ENCODE measurements at places on chromosomes 7 and 10.

DNA sequence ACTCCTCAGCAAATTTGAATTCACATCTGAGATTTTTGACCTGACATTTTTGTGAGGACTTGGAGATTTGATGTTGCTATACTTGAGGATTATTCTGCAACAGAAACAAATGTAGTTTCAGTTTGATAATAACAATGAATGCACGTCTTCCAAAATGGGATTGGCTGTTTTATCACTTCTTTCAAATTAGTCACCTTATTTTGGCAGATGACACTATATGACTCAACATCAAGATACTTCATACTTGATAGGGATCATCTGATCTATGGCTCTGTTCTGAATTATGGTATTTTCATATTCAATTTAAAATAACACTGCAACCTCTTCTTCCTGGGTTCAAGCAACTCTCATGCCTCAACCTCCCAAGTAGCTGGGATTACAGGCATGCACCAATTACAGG, 24.2 kb downstream of the ARL5B start:
- DNase-seq: peak; percentile 78

- no peak for DNase-seq
Observed at GRCh38 chr10:109958059-109958458, 34.7 kb upstream of the XPNPEP1 start.

- DNase-seq: no peak
Observed at GRCh38 chr7:27953777-27954176, 213.8 kb downstream of the TAX1BP1 start.

GRCh38 chr7:110944966-110945644, 145.8 kb upstream of the LRRN3 start:
- DNase-seq: peak; percentile 25

DNA sequence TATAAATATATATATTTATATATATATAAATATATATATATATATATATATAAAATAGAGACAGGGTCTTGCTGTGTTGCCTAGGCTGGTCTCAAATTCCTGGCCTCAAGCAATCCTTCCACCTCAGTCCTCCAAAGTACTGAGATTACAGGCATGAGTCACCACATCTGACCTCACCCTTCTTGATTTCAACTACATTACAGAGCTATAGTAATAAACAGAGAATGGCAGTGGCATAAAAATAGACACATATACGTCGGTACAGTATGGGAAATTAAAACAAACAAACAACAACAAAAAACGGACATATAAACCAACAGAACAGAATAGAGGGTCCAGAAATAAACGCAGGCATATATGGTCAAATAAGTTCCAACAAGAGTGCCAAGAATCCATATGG, 77.6 kb upstream of the PPP1R3A start:
- peak; percentile 0 for DNase-seq

DNA sequence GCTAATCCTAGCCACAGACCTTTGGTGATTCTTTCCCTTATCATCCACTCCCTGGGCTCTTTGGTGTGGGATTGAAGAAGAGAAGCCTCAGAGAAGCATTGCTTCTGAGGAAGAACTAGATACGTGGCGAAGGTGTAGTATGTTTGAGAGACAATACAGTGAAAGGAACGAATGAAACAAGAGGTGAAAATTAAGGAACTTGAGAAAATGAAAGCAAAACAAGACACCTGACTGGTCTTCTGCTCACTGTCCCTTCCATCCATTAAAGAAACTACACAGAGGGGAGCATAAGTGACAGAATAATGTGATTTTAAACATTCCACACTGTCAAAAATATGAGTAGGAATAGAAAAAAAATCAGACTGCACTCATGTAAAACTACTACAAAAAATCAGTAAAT, 219.6 kb upstream of the NPSR1 start:
- no peak for DNase-seq

DNA sequence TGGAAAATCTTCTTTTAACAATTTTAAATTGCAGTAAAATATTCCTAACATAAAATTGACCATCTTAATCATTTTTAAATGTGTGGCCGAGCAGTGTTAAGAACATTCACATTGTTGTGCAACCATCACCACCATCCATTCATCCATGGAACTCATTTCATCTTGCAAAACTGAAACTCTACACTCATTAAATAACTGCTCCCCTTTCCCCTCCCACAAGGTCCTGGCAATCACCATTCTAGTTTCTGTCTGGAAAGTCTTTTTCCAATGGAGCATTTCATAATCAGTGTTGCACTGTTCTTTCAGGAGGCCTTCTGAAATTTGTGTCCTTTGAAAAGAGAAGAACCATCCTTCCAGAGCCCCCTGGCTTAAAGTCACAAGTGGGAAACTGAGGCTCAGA, 233.1 kb downstream of the PLXNA4 start:
- peak; percentile 8 for DNase-seq

- DNase-seq: no peak
Observed at GRCh38 chr10:7529638-7530037, 118.8 kb upstream of the SFMBT2 start.

- no peak for DNase-seq
Observed at GRCh38 chr7:7443806-7444350, 91.8 kb downstream of the COL28A1 start.

GRCh38 chr10:85008488-85009184, 680.2 kb downstream of the CCSER2 start:
- DNase-seq: no peak

DNA sequence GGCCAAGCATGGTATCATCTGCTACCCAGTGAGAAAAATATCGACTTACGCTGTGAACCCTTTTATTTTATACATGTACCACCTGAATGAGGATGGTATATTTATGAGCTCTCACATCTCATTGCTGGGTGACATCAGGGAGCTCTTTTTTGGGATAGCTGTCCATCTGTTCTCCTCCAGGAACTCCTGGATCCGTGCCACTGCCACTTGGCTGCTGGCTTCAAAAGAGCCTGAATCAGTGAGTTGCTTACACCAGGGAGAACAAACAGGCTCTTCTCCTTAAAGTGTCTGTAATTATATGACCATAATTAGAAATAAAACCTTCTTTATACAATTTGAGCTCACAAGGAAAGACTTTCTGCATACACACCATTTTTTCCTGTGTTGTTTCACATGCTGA, 106.2 kb downstream of the KAT6B start:
- no peak for DNase-seq

GRCh38 chr10:3251172-3251571, 78.6 kb upstream of the PITRM1 start:
- DNase-seq: no peak

DNA sequence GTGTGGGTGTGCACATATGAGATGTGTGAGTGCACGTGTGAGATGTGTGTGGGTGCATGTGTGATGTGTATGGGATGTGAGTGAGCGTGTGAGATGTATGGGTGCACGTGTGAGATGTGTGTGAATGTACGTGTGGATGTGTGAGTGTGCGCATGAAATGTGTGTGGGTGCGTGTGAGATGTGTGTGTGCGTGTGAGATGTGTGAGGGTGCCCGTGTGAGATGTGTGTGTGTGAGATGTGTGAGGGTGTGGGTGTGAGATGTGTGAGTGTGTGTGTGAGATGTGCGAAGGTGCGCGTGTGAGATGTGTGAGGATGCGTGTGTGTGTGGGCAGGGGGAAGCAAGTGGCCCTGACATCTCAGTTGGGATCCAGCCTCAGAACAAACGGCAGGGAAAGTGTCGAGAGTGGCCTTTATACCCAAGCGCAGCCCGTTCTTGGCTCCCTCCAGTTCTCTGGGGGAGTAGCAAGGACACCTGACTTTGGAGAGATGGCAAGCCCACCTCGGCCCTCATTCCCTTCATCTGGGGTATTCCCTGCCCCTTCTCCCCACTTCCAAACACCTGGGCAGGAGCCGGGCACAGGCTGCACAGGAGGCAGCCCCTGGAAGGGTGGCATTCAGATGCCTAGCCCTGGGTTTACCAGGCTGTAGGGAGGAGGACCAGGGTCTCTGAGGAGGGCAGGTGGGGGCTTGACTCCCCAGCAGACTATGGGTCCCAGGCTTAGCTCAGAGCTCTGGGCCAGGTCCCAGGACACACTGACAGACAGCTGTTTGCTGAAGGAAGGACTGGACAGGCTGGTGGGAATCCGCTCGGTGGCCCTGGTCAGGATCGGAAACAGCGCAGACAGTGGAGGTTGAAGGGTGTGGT, 31.6 kb downstream of the PPIF start:
- DNase-seq: no peak

DNA sequence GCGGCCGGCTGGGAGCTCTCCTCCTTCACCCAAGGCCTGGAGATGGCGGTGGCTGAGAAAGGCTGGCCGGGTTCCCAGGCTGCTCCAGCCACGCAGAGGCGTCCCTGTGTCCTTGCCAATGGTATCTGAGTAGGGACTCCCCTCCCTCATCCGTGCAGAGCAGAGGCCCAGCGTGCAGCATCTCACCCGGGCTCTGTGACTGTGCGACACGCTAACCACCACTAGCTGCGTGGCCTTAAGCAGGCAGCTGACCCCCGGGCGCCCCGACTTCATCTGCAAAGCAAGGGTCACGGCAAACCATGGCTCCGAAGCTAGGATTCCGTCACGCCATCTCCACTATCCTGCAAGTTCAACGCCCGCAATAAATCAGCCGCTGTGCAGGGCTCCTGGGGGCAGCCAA, 47.2 kb upstream of the TNRC18 start:
- DNase-seq: peak; percentile 65

DNA sequence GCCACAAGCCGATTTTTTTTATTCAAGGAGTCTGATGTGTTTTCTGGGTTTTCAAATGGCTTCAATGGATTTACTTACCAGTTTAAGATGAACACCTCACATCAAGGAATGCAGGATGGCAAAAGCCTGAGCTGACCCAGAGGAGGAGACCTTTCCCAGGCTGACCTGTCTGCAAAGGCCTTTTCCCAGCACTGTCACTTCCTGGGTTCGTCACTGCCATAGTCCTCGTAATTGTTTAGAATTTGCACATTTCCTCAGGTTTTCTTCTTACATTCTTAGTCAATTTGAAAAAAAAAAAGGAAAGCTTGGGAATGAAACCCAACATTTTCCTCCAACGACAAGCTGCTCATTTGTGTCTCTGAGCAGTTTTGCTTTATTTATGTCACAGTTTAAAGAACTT, 42.0 kb downstream of the PTER start:
- no peak for DNase-seq

DNA sequence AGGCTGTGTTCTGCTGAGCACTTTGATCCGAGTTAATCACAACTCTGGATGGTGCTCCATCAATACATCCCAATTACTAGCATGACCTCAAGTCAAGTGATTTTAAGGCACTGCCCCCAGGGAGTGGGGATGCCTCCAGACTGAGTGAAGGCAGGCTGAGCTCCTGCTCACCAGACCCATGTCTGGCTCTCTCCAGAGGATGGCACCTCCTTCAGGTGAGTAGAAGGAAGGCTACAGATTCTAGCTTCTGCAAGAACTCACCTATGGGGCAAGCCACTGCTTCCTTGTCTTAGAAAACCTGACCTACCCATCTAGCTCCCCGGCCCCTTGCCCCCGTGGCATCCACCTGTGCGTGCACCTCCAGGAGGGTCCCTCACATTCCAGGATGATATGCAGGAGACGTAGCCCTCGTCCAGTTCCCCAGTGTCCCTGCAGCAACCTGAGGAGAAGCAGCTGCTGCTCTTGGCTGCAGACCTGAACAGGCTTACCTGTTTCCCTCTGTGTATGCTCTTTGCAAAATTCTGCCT, 390.3 kb downstream of the GRID1 start:
- no peak for DNase-seq

GRCh38 chr10:24046060-24046459, 162.9 kb upstream of the KIAA1217 start:
- no peak for DNase-seq

DNA sequence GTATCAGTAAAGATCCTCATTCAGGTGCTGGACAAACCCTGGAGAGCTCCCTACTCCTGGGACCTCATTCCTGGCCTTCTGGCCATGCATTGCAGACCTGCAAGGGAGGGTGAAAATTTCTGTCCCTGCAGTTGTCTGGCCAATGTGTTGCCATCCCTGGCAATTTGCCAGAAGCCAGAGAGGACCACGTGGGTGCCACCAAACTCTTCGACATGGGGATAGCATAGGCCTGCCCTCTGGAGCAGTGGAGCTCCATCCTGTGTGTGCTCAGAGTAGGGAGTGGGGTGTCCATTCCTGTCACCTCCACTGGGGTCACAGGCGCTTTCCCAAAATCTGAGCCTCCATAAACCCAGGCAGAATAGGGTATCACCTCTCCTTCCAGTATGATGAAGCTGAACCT, 31.2 kb downstream of the DMBT1 start:
- DNase-seq: no peak

GRCh38 chr7:155653803-155654202, 9.3 kb downstream of the RBM33 start:
- DNase-seq: peak; percentile 83

DNA sequence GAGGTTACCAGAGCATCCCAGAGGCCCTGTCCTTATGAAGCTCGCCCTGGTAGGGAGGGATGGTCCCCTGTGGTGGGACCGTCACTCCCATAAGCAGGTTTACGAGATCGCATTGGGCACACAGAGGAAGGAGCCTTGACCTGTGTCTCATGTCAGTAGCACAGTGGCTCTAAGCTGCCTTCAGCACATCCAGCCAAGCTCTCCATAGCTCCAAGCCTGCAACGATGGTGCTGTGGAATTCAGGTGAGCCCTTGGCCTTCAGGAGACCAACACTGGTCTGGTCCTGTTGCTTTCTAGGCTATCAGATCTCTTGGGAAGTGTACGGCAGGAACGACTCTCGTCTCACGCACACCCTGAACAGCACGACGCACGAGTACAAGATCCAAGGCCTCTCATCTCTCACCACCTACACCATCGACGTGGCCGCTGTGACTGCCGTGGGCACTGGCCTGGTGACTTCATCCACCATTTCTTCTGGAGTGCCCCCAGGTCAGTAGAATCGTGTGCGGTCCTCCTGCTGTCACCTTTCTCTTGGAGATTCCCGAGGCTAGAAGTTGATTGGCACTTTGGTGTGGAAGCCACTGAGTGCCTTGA, 605.3 kb upstream of the FOXK1 start:
- no peak for DNase-seq

DNA sequence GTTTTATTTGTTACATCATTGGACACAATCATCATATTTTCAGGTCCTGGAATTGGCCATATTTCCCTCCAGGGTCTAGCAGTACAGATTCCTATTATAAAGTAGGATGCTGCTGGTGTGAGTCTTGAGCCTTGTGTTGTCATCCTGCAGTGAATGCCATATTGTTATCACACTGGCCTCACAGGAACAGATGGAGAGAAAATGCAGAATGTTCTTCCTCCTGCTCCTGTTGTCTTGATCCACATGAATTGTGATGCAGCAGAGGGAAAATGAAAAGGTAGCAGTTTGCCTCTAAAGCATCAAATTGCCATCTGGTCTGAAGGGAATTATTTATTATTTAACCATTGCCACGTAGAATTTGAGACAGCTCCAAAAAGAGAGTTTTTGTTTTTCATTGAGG, 248.6 kb downstream of the GPAM start:
- no peak for DNase-seq

DNA sequence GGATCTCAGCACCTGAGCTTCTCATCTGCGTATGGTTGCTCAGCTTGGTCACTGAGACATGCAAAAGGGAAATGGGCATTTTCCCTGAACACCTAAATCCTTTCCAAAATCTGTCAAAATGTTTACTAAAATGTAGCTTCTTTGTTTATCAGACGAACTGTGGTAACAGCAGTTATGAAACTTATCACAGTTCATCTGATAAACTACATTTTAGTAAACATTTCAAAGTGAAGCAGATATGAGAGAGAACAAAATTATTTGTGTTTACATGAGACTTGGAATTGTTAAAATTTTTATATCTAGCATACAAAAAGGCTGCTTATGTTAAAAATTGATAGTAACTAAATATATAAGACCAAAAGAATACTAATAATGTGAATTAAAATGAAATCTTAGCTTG, 573.4 kb upstream of the C7orf33 start:
- no peak for DNase-seq

GRCh38 chr10:13656337-13657100, 69.8 kb downstream of the PRPF18 start:
- DNase-seq: no peak

GRCh38 chr7:122013065-122013464, 131.0 kb downstream of the AASS start:
- DNase-seq: peak; percentile 1

Measured in fibroblast of lung (primary cell).